Stimulated activated CD8-positive, alpha-beta memory T cell treated with anti-CD3 and anti-CD28 coated beads, Interleukin-15, amount 100 ng/mL, for 4 hours (primary cell): ENCODE measurements at places on chromosomes 7 and 10.

GRCh38 chr7:156582591-156583123 is 57.9 kb upstream of the RNF32 start:
- DNase-seq = no peak

DNA sequence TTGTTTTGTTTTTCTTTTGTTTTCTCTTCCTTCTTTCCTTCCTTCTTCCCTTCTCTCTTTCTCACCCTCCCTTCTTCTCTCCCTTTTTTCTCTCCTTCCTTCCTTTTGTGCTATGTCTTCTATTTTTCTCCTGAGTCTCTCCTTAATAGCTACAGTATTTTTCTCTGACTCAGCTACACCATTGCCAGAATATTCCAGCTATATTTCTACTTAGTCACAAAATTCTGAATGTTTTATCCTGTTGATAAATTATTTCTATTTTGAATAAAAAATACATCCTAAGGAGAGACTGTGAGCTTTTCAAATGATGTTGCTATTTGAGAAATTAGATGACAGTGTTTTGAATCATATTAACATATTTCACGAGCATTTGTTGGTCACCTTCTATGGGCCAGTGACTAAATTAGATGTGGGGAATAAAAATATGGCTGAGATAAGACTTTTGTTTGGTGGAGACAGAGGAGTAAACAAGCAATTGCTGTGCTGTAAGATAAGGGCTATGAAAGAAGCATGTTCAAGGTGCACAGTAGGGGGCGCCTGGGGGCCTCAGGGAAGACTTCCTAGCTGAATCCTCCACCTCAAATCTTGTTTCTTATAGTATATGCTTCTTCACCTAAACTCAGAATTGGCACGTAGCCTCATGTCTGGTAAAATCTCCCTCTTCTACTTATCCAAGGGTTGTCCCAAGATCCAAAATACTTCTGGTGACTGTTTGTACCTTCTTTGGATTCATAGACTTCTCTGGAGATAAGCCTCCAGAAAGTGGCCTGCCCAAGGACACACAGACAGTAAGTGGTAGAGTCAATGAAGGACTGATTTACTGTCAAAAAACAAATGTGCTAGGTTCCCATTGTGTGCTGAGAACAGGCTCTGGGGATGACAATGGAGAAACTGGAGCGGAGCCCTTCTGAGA is 115.5 kb upstream of the CREB5 start:
- no peak for DNase-seq

DNA sequence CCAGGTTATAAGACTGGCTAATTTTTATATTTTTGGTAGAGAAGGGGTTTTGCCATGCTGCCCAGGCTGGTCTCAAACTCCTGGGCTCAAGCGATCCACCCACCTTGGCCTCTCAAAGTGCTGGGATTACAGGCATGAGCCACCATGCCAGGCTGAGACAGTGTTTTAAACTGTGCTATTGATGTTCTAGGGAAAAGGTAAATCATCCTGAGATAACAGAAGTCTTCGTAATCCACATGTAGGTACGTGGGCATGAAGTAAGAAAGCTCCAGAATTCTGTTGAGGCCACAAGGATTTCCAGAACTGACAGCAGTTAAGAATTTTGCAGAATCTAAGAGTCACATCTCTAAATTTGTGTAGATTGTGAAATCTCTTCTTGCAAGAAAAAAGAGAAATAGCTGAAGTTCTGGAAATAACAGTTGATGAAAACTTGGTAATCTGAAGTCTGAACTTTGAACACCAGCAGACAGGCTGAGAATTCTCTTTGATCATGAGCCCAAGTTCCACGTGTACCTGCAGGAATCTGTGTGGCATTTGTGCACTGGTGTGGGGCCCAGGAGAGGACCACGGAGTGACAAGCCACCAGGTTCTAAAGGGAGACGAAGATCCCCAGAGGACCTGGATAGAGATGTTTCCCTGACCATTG is 24.6 kb downstream of the C7orf33 start:
- no peak for DNase-seq

- DNase-seq = no peak
These were observed 61.5 kb downstream of the SLIT1 start for GRCh38 chr10:97124211-97124610.

DNA sequence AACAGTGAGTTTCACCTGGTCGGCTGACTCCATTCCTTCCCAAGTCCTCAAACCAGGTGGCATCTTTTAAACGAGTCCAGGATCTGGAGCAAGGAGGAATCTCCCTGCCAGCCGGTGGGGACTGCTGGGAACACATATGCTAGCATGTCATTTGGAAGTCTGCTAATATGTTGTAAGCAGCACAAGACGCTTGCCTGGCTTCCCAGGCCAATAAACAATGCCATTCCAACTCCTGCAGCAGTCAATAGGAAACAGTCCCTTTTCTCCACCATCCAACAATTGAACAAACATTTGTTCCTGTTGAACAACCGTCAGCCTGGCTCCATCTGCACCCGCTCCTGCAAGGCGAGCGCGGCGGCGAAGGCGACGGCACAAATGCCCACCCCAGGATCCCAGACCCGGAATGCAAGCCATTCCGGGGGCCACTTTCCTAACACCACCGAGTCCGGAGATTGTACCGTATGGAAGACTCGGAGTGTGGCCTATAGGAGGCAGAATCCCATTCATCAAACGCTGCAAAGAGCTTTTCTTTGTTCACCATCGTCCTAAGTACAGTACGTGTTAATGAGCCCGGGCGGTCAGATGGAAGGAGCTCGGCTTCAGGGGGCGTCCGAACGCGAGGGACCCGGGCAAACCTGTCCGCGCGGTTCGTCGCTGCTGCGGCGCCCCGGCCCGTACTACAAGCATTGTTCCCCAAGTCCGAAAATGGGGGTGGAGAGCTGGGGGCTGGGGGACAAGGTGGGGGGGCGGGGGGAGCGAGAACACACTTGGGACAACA is 1.6 kb downstream of the FAM53B start:
- DNase-seq = no peak

GRCh38 chr7:66682350-66683093 is 53.8 kb downstream of the KCTD7 start:
- no peak for DNase-seq
